ENCODE measurements at places on chromosomes 6 and 20.

GRCh38 chr6:86017236-86017635 is 374.6 kb upstream of the SYNCRIP start:
- DNase-seq, result no peak

DNA sequence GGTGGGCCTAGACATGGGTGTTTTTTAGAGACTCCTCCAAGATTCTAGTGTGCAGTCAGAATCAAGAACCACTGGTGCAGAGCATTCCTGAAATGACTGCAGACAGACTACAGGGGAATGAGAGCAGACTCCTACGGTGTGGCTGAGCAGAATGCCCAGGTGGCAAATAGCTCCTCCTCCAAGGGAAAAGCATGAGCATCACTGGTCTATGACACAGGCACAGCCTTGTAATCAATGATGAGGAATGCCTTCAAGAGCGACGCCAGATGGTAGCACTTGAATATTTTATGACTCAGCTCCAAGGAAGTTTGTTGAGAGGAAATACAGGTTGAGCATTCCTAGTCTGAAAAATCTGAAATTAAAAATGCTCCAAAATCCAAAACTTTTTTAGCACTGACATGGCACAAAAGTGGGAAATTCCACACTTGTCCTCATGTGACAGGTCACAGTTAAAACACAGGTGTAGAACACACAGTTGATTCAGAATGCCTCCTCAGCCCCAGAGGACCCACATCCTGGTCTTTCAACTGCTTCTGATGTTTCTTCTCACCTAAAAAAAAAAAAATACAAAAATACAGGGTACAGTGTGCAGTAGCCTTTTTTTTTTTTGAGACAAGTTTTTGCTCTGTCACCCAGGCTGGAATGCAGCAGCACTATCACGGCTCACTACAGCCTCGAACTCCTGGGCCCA is 10.6 kb upstream of the FAM8A1 start:
- DNase-seq, result no peak

DNA sequence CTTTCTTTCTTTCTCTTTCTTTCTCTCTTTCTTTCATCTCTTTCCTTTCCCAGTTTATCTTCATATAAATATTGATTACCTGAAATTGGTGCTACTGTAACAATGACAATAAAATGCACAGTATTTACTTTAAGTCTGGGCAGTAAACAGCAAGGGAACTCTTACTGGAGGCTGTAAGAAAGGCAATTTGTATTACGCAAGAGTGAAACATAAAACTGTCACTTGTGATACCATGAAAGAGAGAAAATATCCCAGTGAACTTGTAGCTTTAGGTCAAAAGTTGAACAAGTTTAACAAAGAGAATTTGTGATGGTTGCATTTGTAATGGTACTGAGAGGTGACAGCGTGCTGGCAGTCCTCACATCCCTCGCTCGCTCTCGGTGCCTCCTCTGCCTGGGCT is 80.0 kb downstream of the EYS start:
- no peak for DNase-seq

DNA sequence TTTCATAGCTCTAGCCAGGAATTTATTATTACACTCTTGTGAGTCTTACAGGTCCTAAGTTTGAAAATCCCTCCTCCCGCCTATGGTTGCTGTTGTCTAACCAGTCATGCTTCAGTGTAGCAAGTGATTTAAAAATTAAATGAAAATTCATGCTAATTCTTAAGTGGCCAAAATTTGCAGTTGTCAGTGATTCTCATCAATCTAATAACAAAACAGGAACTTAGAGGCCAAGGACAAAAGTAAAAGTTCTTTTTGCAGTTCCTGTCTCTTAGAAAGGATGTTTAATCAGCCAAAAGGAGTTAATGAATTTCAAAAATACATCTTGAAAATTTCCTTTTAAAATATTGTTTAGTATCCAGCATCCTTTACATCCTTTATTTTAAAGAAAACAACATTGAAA is 36.3 kb downstream of the VTA1 start:
- DNase-seq, result no peak

- no peak for DNase-seq
Measured at GRCh38 chr20:18265441-18265840, 22.9 kb upstream of the ZNF133 start.

DNA sequence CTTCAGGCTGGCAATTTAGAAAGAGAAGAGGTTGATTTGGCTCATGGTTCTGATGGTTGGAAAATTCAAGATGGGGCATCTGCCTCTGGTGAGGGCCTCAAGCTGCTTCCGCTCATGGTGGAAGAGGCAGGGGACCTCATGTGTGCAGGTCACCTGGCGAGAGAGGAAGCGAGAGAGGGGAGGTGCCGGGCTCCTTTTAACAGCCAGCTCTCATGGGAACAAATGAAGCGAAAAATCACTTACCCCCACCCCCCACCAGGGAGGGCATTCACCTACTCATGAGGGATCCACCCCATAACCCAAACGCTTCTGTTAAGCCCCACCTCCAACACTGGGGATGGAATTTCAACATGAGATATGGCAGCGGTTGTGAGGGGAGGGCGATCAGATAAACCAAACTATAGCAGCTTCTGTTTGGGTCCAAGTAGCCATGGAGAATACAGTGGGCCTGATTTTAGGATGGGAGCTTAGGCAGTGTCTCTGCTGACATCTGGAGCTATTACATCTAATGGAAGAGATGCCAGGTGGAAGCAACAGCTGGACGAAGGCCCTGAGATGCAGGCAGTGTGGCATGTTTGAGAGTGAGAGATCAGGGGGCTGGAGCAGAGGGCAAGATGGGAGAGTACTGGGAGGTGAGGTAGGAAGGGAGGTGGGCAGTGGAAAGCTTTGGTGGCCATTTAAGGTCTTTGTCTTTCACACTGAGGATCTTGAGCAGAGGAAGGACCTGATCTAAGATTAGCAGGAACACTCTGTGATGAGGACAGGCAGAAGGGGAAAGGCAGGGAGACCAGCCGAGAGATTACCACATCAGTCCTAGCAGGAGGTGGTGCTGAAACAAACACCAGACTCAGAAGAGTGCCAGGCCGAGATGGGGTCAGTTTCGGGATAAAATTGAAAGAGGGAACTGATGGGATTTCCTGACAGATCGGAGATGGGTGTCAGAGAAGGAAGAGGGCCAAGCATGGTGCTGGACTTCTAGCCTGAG is 161.8 kb downstream of the NFATC2 start:
- no peak for DNase-seq

GRCh38 chr6:11500008-11500407 is 37.5 kb upstream of the TMEM170B start:
- DNase-seq, result no peak

DNA sequence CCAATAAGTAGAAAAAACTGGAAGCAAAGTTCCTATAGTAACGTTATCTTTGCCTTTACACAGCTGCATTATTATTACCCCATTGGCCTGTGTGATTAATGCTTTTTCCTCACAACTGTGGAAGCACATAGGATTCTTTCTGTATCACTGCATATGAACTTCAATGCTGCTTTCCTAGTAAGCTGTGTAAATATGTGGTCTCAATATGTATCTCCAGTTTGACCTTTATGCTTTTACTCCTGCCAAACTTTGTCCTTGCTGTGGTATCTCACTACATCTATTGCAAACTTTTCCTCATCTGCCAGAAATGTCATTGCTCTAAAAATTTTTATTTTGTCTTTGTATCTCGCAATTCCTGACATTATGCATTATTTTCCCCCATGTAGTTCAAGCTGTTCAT is 168.6 kb downstream of the ZFAND3 start:
- no peak for DNase-seq

DNA sequence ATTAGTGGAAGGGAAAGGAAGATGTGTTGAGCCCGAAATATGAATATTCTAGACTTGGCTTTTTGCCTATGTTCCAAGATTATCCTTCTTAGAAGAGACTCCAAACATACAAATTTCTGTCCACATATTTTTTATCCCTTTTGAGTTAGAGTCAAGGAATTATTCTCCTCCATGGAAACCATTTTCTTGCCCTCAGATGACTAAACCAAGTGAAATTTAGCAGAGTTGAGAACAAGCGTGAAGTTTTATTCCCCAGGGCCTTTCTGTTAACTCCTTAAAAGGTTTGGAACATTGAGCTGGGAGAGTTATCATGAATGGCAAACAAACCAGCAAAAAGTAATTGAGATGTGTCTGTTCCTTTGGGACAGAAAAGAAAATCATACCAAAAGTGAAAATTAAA is 286.1 kb upstream of the PLCB4 start:
- DNase-seq, result no peak

- DNase-seq, result no peak
Measured at GRCh38 chr6:135030056-135030473, 24.6 kb downstream of the HBS1L start.

DNA sequence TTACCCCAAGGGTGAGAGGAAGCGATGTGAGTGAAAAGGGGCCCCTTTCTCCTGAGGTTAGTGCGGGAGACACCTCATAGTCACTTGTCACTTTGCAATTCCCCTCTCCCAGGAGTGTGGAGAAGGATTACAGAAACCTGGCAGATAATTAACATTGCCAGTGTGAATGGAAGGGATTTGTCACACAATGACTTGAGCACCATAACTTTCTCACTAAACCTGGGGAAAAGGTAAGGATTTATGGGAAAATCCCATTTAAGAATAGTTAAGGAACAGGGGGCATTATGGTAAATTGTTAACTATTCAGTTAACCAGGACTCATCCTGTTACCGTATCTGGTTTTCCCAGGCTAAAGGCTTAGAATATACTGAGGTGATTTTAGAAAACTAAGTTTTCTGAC is 219.5 kb upstream of the JAG1 start:
- no peak for DNase-seq

- no peak for DNase-seq
Measured at GRCh38 chr6:168133168-168133561, 54.2 kb upstream of the FRMD1 start.

DNA sequence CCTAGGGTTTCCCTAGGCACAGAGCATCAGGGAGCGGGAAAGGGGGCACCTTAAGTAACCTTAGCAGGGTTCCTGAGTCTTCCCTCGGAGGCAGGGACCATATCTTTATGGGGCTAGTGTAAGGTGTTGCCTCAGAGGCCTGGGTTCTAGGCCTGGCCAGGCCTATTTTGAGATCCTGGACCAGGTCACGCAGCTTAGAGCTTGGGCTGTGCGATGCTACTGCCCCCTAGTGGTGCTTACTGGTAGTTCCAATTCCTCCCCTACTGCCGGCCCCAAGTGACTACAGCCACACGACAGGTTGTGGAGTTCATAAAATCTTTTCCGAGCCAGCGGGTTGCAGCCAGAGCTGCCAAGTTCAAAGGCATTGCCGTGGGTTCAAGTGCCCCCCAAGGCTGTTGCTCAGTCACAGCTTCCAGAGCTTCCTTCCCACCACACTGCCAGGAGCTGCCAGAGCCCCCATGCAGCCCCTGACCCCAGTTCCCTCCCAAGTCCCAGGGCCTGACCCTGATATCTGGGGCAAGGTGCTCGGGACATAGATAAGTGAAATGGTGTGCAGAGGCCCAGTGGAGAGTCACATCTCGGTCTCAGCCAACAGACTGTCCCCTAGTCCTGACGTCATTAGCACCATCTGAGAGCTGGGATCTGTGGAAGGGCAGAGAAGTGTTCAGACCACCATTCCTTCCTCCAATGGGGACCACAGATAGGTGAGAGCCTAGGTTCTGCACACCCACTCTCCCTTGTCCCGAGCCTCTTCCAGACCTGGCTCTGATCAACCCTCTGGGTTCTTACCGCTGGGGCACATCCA is 3.3 kb downstream of the LRRC73 start:
- DNase-seq, result peak; percentile 52
